ENCODE measurements at places on chromosomes 12 and 14. TPM values are rescaled to one million over a fixed set of nuclear protein-coding genes. Genes with fewer than 3 reads are reported as not detected.

- H3K27me3 ChIP-seq, result no peaks in the 10 kb centered on the region
- H3K4me1 ChIP-seq, result peaks cover 4% of the 10 kb centered on the region
- DNase-seq, result peak; percentile 41
- H3K36me3 ChIP-seq, result no peaks in the 10 kb centered on the region
- peak overlapping the region; percentile 11 for H3K27ac ChIP-seq
- H3K4me3 ChIP-seq, result no peak overlapping the region
Measured at GRCh38 chr12:124036657-124037109, 63.7 kb downstream of the ZNF664 start.

- DNase-seq, result peak; percentile 56
- peaks cover 5% of the 10 kb centered on the region for H3K4me1 ChIP-seq
- H3K36me3 ChIP-seq, result no peaks in the 10 kb centered on the region
- H3K27ac ChIP-seq, result no peak overlapping the region
- H3K27me3 ChIP-seq, result peaks cover 28% of the 10 kb centered on the region
Measured at GRCh38 chr14:99389174-99389826, 91.4 kb downstream of the SETD3 start.

DNA sequence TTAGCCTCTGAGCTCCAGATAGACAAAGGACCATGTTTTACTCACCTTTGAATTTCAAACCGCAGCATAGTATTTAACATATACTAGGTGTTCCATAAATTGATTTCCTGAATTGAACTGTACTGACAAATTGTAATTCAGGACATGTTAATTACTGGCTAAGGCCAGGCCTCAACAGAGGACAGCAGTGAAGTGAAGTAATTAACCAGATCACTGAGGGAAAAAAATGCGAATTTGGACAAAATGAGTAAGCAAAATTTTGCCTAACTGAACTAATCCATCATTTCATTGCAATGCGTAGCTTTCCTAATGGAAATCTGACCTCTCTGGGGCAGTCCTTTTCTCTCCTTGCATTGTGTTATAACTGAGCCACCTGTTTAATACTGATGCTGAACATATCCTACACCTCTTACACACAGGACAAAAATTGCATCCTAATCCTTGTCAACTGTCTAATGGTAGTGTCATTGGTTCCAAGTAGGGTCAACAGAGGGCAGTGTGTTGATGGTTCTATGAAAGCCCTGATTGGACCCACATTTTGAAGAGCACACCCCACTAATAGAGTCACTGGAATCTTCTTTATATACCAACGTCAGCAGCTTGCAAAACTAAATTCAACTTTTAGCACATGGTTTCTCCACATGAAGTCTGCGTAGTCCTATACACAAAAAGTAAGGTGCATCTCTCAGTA lies 148.4 kb downstream of the SLC25A21 start:
- H3K27me3 ChIP-seq, result no peaks in the 10 kb centered on the region
- no peaks in the 10 kb centered on the region for H3K4me1 ChIP-seq
- DNase-seq, result no peak
- H3K36me3 ChIP-seq, result no peaks in the 10 kb centered on the region

- H3K4me3 ChIP-seq, result no peak overlapping the region
- no peak overlapping the region for H3K27ac ChIP-seq
- peaks cover 1% of the 10 kb centered on the region for H3K36me3 ChIP-seq
- peaks cover 43% of the 10 kb centered on the region for H3K27me3 ChIP-seq
Measured at GRCh38 chr12:102436867-102437266, 43.5 kb downstream of the IGF1 start.

GRCh38 chr12:84891106-84891838 lies 21.3 kb downstream of the SLC6A15 start:
- DNase-seq, result no peak
- H3K36me3 ChIP-seq, result no peaks in the 10 kb centered on the region
- H3K4me1 ChIP-seq, result no peaks in the 10 kb centered on the region
- H3K4me3 ChIP-seq, result no peak overlapping the region
- H3K27ac ChIP-seq, result no peak overlapping the region

DNA sequence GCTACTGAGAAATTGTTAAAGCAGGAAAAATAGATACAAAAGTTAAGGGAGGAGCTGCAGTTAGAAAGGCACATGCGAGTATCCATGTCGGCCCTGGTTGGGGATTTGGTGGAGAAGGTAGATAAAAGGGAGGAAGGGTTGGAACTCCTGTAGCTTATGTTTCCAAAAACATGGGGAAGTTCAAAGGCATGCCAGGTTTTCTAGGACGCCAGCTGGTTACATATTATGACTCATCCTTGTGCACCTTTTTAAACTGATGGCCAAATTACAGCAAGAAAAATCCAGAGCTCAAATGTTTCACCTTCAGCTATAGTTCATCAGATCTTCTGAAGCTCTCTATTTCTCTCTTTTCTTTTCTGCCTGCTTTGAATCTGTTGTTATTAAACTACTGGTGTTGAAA lies 13.2 kb upstream of the MAP4K5 start:
- H3K27ac ChIP-seq, result no peak overlapping the region
- H3K4me3 ChIP-seq, result no peak overlapping the region
- peaks cover under 1% of the 10 kb centered on the region for H3K27me3 ChIP-seq
- H3K36me3 ChIP-seq, result no peaks in the 10 kb centered on the region
- peaks cover 8% of the 10 kb centered on the region for H3K4me1 ChIP-seq
- no peak for DNase-seq

IRAK3 gene
- 1.2 TPM for total RNA-seq

TAS2R46 gene
- total RNA-seq, result 0.72 TPM
